Caco-2 (cell line): ENCODE measurements at places on chromosomes 12 and 14. TPM values are rescaled to one million over a fixed set of nuclear protein-coding genes. Genes with fewer than 3 reads are reported as not detected.

DNA sequence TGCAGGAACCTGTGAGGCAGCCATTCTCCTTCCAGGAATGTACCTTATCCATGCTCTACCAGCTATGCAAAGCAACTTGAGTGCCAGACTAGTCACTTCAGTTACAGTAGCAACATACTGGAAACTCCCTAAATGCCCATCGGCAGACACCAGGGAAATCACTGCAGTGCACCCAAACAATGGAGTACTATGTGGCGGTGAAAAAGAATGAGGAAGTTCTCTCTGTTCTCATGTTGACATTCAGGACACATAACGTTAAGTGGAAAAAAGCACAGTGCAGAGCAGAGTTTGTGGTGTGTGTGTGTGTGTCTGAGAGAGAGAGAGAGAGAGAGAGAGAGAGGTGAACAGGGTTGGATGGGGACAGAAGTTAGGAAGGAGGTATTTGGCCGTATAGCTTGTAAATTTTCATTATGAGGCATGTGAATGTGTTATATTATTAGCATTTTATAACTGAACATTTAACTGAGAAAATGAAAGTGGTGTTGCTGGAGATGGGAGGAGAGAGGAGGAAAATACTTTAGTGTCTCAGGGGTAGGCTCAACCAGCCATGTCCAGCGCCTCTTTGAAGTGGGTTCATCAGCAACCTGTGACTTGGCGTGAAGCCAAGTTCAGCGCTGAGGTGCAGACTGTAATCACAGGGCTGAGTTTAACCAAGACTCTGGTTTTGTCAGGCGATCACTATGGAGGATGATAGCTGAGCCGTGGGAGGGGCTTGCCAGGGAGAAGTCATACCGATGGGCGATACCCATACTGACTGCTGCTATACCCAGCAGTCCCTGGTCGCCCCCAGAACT, 17.3 kb downstream of the TNFAIP2 start:
- H3K36me3 ChIP-seq, result no peaks in the 10 kb centered on the region
- H3K27ac ChIP-seq, result no peak overlapping the region
- H3K4me3 ChIP-seq, result no peak overlapping the region
- no peaks in the 10 kb centered on the region for H3K27me3 ChIP-seq

Gene TMTC1
- not detected in 2 replicates for total RNA-seq

Gene STAC3
- 0.70 and 1.3 TPM in 2 replicates for total RNA-seq

DNA sequence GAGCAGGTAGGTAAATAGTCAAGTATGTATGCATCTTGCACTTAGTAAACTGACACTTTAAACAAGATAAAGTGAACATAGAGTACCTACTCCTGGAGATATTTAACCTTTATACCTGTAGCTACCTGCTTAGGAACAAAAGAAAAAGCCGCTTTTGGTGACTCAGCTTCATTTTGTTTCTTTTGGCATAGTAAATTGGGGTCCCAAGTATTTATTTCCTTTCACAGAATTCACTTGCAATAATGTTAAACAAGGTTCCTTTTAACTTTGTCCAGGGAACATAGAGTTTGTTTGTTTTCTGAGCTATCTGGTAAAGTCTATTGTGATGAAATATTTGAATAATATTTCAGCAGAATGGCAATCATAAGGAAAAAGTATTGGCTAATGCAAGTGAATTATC, 20.0 kb downstream of the SLCO1B3 start:
- no peak overlapping the region for H3K27ac ChIP-seq
- no peak for DNase-seq
- H3K36me3 ChIP-seq, result no peaks in the 10 kb centered on the region
- H3K4me1 ChIP-seq, result no peaks in the 10 kb centered on the region
- no peak overlapping the region for H3K4me3 ChIP-seq

Gene ZDHHC22
- total RNA-seq, result not detected in 2 replicates

- H3K27me3 ChIP-seq, result no peaks in the 10 kb centered on the region
- H3K4me3 ChIP-seq, result no peak overlapping the region
- H3K4me1 ChIP-seq, result no peaks in the 10 kb centered on the region
- DNase-seq, result no peak
- H3K27ac ChIP-seq, result no peak overlapping the region
Measured at GRCh38 chr12:14921218-14921617, 17.1 kb downstream of the ERP27 start.

DNA sequence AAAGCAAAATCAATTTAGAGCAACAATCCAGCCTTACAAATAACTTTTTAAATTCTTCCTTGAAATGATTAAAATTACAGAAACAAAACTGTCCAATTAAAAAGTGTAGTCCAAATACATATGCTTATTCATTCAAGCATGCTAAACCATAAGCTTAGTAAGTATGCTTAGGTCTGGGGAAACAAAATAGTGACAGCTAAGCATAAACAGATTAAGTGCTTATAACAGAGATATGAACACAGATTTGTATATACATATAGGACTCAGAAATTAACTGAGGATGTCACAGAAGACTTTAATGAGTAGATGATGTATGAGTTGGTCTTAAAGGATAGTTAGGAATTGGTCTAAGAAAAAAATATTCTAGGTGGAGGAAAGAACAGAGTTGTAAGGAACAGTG, 41.8 kb downstream of the SCAF11 start:
- peaks cover 1% of the 10 kb centered on the region; the same call in 1 of the 2 replicates for H3K36me3 ChIP-seq
- no peak overlapping the region for H3K27ac ChIP-seq
- H3K4me1 ChIP-seq, result no peaks in the 10 kb centered on the region
- no peak overlapping the region for H3K4me3 ChIP-seq
- no peaks in the 10 kb centered on the region for H3K27me3 ChIP-seq
- DNase-seq, result no peak
